ENCODE measurements at places on chromosomes 5 and 9.
A peak's percentile ranks its signal among the peaks of the same experiment; 100 is the strongest.

- DNase-seq: no peak
These were observed 1.1 kb downstream of the SOX30 start for GRCh38 chr5:157650991-157651611.

- DNase-seq: no peak
These were observed 123.0 kb downstream of the TRIO start for GRCh38 chr5:14266171-14266570.

DNA sequence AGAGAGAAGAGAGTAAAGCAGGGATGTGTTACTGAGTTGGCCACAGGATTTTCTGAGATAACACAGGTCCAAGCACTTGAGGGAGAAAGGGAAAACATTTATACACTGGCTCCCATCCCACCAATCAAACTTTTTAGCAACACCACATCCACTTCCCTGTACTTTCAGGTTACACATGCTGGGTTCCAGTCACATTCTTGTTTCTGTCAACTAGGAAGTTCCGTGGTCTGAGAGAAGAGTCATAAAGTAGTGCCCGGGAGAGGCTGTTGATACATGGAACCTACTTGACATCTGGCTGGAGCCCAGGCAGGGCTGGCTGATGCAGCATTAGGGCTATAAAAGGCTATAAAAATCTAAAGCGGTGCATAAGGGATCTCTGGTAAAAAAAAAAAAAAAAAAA lies 473.9 kb upstream of the COX7C start:
- DNase-seq: no peak

DNA sequence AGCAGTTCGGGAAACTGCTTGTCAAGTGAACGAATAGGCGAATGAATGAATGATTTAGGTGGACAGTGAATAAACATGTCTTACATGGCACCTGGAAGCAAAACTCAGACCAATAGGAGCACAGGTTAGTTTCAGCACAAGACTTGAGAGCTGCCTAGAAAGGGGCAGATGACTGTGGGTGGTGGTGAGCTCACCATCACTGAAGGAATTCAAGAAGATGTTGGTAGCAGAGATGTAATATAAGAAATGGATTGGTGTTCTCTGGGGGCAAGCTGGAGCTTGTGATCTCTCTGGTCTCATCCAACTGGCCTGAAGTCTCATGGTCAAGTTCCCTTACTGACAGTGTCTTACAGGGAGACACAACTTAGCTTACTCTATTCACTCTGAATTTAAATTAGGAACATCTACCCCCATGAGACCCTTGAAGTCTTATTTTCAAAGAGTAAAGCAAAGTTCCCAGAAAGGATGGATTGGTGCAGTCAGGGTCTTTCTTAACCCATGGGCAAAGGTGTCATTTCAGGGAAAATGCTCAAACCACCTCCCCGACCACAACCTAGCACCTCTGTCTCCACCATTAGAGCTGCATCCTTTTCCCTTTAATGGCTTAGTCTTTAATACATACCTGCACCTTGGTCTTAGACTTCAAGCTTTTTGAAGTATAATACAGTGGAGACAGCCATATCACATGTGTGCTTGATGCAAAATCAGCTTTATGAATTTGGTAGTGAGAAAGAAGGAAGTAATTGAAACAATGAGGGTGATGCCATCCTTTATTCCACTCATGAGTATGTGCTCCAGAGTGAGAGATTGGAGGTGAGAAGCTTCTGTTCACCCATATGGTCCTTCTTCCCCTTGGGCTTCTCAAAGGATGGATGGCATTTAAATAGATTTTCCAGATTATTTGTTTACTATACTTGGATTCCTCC lies 5.1 kb downstream of the LCP2 start:
- DNase-seq: no peak

- DNase-seq: no peak
These were observed 29.5 kb upstream of the ALDH1B1 start for GRCh38 chr9:38362852-38363588.

GRCh38 chr5:93296338-93296737 lies 284.7 kb downstream of the NR2F1-AS1 start:
- DNase-seq: no peak

GRCh38 chr5:102622262-102622661 lies 123.5 kb upstream of the SLCO6A1 start:
- no peak for DNase-seq

DNA sequence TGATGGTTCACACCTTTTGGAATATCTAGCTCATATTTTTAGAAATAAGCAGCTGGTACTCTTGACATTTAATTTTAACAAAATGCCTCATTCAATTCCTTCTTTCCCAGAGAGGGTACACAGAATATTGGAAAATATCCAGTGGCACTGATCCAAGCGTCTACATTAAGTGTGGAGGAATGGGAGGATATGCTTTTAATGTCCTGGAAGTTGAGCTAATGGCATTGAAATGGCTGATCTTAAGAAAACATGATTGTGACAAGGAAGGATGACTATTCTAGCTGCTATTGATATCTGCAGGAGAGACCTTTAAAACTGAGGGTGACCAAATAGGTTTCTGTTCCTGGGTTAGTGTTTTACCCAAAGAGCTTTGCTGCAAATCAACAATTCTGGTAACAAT lies 30.0 kb downstream of the ZNF366 start:
- no peak for DNase-seq

GRCh38 chr9:17229945-17230560 lies 95.2 kb downstream of the CNTLN start:
- no peak for DNase-seq

DNA sequence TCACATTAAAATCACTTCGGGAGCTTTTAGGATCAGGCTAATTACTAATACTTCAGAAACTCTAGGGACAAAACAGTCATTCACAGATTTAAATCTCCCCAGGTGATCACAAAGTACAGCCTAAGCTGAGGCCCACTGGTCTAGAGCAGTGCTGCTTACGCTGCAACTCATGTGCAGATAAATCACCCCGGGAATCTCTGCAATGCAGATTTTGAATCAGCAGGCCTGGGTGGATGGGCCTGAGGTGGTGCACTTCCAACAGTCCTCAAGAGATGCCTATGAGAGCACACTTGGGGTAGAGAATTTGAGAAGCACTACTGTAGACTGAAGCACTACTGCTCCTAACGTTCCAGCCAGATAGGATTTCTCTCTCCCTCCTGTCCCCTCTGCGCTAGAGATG lies 28.4 kb downstream of the CSF1R start:
- no peak for DNase-seq

DNA sequence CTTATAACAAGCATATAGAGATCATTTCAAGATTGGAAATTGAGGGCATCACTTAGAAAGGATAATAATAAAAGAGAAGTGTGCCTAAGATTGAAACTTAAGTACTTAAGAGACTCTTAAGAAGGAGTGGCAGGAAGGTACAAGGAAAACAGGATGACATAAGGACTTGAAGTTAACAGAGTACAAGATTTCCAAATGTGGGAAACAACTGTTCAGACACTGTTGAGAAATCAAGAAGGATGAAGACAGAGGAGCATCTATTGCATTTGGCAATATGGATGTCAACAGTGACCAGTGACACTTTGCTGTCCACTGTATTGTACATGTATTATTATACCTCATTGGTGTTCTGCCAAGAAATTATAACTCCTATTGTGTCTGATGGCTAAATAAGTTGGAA lies 157.8 kb upstream of the PTGER4 start:
- DNase-seq: no peak

GRCh38 chr5:109654455-109654854 lies 35.3 kb upstream of the MAN2A1 start:
- DNase-seq: no peak

DNA sequence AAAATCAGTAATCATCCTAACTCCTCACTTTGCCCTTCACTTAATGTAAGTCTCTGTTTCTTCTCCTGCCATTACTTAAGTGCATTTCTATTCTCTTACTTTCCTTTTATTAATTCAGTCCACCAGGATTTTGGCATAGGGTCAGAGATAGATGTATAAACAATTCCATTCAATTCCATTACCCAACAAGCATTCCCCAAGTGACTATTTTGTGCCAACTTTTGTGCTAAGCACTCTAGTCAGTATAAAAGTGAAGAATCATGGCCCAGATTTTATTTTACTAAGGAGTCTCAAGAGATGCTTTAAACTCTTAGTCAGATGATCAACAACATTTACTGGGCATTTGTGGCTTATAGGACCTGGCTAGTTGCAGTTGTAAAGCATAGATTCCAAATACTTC lies 159.3 kb downstream of the DMAC1 start:
- no peak for DNase-seq

GRCh38 chr5:665956-666711 lies 27.0 kb downstream of the TPPP start:
- DNase-seq: no peak

DNA sequence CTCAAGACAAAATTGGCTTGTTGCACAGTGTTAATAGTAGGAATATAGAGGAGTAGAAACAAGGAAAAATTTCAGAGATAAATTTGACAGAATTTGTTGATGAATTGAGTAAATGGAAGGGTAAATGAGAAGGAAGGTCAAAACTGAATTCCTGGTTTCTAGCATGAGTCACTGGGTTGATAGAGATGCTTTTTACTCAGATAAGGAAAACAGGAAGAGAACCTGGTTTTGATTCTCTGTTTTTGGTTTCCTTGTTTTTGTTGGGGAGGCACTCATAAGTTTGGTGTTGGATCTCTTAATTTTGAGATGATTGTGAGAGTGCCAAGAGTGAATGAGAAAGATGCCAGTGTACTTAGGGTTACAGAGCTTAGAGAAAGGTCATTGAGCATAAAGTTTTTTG lies 7.1 kb downstream of the LRRC70 start:
- DNase-seq: no peak

DNA sequence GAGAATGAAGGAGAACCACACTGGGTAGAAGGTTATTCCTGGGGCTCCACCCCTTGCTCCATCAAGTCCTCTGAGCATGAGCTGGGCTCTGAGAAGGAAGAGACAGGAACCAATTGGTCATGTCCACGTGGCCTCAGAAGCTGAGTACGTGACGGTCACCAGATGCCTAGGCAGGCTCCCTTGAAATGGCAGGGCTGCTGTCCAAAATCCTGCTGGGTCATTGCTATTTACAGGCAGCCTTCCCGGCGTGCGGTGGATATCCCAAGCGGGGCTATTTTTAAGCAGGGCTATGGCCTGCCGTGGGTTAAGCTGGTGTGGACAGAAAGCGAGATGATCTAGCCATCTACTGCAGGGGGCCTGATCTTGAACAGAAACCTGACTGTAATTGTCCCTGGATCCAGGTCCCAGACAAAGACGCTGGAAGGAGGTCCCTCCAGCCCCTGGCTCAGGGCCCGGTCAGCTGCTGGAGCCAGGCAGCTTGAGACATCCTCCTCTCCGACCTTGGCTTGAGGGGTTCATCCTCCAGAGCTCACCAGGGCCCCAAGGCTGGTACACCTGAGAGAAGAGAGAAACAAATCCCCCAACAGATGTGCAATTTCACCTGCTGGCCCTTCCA lies 550 bp upstream of the CKMT2 start:
- no peak for DNase-seq

GRCh38 chr9:132250324-132251262 lies 88.7 kb downstream of the NTNG2 start:
- DNase-seq: no peak

GRCh38 chr5:92633176-92633575 lies 947.8 kb downstream of the NR2F1-AS1 start:
- DNase-seq: no peak

- no peak for DNase-seq
These were observed 54.7 kb downstream of the DPYSL3 start for GRCh38 chr5:147454996-147455677.

GRCh38 chr5:89253666-89254352 lies 370.8 kb upstream of the MEF2C start:
- no peak for DNase-seq

- DNase-seq: no peak
These were observed 35.0 kb downstream of the LRRTM2 start for GRCh38 chr5:138840103-138840502.

DNA sequence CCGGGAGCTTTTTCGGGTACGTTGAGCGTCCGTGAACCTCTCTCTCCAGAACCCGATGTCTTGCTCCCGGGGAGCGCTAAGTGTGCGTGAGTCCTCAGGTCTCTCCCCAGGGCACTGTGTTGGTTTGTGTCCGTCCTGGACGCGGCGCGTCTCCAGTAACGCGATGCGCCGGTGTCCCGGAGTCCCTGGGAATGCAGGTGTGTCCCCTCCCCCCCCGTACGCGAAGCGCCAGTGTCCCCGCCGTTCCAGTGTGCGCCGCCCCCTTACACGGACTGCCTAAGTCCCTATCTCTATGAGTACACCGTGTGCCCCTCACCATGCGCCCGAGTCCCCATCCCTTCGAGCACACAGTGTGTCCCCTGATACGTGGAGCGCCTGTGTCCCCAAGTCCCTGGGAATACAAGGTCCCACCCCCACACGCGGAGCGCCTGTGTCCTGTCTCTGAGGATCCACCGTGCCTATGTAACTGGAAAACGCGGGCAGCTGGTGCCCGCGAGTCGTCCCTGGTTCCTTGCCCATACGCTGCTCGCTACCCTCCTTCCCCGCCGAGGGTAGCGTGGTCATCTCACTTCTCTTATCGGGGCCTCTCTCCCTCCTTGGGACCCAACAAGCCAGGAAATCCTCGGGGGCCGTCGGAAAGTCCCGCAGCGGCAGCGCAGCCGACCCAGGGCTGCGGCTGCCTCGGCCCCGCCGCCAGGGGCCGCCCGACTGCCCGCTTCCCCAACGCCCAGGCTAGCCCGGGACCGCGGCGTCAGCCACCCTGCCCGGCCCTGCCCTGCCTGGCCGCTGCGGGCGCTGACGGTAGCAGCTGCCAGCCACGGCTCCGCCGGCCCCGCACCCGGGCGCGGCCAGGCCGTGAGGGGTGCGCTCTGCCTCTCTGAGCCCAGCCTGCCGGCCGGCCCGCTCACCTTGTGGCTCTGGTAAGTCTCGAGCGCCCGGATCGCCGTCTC lies 709 bp downstream of the ELL2 start:
- DNase-seq: peak; percentile 48

DNA sequence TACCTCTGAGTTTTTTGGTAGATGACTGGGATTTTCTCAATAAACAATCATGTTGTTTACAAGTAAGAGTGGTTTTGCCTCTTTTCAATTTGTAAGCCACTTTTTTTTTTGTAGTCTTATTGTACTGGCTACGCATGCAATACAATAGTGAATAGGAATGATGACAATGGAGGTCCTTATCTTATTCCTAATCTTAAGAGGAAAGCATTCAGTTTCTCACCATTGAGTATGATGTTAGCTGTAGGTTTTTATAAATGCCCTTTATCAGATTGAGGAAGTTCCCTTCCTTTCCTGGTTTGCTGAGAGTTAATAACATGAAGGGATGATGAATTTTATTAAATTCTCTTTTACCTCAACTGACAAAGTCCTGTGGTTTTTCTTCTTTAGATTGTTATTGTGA lies 155.2 kb downstream of the ADAMTSL1 start:
- DNase-seq: no peak

DNA sequence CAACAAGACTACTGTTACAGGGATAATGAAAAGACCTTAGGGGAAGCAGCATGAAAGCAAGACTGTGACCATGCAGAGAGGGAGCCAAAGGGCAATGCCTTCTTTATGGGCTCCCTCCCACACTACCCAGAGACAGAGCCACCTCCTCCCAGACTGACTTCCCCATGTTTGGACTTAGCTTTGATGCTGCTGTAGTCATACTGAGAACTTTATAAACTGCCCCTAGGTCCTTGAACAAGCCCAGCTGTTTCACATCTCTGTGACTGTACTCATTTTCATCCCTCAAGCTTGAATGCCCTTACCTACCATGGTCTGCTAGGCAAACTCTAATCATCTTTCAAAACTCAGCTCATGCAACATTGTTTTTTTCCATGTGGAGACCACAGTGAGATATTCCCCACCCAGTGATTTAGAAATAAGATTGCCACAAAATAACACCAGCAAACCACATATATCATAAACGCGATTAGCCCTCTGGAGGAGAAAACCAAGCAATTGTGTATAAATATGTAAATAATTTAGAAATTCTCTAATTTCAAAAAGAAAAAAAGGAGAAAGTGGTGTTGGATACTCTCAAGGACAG lies 23.4 kb upstream of the FAM169A start:
- DNase-seq: no peak

- DNase-seq: no peak
These were observed 121.4 kb downstream of the ASTN2 start for GRCh38 chr9:117293206-117294114.
